ENCODE measurements at places on chromosomes 5 and 9.

GRCh38 chr5:978054-978453 lies 30.5 kb upstream of the NKD2 start:
- no peak for DNase-seq

GRCh38 chr5:59698207-59699178 lies 195.0 kb downstream of the PDE4D start:
- DNase-seq: no peak

DNA sequence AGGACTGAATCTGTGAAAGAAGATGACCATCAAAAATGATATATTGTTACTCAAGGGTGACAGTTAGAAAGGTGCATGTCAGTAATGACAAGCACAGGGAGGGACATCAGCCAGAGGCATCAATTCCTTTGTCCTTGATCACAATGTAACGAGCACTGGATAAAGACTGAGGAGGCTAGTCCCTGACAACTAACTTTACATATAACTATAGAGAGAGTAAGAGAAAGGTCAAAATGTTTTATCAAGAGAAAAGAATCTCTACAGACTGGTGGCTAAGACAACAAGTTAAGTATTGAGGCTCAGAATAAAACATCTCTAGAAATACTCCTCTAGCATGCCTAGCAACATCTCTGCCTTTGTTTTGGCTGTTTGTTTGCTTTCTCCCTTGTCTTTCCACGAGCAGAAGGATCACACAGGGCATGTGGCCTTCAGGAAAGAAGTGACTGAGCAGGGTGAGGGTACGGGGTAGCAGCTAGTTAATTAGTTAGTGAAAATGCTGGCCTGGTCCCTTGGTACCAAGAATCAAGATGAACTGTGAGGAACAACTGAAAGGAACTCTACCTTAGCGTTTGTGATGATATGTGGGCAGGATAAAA lies 724.1 kb upstream of the MEF2C start:
- DNase-seq: no peak

- no peak for DNase-seq
These were observed 120.9 kb downstream of the WNK2 start for GRCh38 chr9:93304574-93305496.

GRCh38 chr5:179870403-179870903 lies 11.8 kb upstream of the MRNIP start:
- DNase-seq: no peak

- DNase-seq: no peak
These were observed 15.2 kb upstream of the OSMR start for GRCh38 chr5:38830521-38831051.

DNA sequence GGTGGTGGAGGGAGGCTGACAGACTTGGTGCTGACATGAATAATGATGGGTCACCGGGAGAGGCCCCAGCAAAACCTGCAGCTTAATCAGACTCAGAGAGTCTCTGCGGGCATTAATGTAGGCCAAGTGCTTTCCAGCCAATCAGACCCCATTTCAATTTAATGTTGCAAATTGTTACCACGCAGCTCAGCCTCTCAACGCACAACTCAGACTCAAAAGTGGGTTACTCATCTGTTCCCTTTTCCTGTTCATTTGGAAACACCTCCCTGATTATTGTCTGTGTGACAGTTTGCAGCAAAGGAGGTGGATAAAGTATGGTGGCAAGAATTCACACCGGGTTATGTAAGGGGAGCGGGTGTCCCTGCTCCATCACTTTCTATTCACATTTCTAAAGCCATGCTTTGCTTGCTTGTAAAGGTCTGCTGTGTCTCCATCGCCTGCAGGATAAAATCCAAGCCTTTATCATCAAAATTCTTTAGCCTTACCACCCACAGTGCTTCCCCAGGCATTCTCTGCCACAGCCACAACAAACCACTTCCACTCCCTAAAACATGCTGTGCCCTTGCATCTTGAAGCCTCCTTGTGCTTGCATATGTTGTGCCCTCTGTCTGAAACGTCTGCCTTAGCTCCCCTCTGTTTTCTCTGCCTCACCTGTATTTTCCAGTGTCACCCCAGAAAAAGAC lies 156.5 kb downstream of the ASTN2 start:
- no peak for DNase-seq

GRCh38 chr5:333945-334344 lies 12.4 kb downstream of the AHRR start:
- no peak for DNase-seq

GRCh38 chr5:140420226-140420570 lies 18.6 kb downstream of the ANKHD1 start:
- no peak for DNase-seq

DNA sequence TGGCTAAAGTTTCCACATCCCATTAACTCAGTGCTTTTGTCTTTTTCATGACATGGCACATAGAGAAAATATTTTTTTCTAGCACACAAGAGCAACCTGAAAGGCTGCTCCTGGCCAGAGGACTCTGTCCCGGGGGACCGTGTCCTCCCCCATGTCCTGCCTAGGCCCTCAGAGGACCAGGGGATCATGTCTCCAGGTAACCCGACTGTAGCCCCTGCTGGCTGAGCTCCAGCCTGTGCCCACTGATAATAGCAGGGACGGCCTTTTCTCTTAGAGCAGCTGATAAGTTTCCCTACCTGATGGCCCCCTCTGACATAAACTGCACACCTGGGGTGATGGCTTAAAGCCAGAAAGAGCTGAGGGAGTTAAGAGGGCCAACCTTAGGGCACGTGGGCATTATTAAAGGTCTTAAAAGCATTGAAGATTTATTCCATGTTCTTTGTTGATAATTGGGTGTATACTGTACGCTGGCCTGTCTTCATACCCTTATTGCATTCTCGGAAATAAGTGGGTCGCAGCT lies 5.9 kb downstream of the HDHD3 start:
- DNase-seq: no peak

- DNase-seq: no peak
These were observed 107.9 kb downstream of the TRIO start for GRCh38 chr5:14250748-14251701.

DNA sequence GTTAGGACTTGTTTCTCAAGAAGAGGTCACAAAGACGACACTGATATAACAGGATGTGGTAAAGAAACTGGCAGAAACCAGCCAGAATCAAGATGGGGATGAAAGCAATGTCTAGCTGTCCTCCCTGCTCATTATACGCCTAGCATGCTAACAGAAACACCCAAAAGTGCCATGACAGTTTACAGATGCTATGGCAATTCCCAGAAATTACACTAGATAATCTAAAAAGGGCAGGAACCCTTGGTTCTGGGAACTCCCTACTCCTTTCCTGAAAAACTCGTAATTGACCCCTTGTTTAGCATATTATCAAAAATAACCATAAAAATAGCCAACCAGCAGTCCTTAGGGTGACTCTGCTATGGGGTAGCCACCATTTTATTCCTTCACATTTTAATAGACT lies 10.9 kb upstream of the MRPS30 start:
- no peak for DNase-seq

DNA sequence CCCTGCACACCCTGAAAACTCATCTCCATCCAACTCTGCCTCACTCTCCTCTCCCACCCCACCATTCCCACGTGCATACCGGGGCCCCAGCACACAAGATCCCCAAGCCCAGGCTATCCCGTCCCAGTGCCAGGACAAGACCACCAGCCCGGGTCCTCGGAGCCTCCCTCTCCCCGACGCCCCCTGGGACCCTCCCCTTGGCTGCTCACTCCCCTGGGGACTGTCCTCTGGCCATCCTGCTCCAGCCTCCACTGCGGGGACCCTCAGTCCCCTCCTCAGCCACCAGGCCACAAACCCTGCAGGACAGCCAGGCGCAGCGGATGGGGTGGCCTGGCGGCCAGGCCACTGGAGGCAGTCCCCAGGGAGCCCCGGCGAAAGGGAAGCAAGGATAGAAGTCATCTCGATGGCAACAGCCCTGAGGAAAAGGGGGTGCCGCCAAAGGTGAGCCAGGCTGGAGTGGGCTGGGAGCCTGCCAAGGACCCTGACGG lies 62.8 kb downstream of the C9orf50 start:
- no peak for DNase-seq

- DNase-seq: no peak
These were observed 186.7 kb upstream of the RASA1 start for GRCh38 chr5:87081016-87081415.

GRCh38 chr5:13580058-13580457 lies 364.4 kb downstream of the DNAH5 start:
- DNase-seq: no peak

- no peak for DNase-seq
These were observed 33.8 kb upstream of the PANK3 start for GRCh38 chr5:168612996-168613395.

GRCh38 chr9:115517335-115518075 lies 399.5 kb upstream of the TNC start:
- no peak for DNase-seq

GRCh38 chr9:75000835-75001234 lies 27.3 kb downstream of the CARNMT1 start:
- no peak for DNase-seq

DNA sequence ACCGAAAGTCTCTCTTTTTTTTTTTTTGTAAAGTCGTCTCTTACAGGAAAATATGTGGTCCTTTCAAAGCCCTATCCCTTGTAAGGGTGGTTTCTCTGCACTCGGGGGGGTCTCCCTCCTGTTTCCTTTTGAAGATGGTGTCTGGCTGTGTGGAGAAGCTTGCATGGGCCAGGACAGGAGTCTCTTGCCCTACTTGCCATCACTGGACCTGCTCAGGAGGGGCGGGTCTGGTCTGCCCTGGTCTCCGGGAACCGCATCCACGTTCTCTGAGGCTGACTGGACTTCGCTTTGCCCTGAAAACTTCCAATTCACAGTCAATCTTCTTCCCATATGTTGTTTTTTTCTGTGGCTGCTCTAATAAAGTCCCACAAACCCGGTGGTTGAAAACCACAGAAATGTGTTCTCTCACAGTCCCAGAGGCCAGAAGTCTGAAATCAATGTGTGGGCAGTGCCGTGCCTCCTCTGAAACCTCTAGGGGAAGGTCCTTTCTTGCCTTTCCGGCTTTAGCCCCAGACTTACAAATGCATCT lies 92.9 kb upstream of the IER5L start:
- no peak for DNase-seq

DNA sequence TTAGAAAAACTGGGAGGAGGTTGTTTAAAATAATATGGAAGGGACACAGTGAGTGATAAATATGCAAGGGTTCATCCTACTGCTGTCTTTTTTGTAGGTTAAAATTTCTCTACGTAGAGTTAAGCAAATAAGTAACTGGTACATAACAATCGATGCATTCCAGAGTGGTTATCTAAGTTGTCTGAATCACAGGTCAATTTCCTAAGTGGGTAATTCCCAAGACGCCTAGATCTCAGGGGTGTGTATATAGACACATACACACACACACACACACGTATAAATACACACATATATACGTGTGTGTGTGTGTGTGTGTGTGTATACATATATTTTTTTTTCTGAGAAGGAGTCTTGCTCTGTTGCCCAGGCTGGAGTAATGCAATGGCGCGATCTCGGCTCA lies 22.3 kb downstream of the CAAP1 start:
- DNase-seq: no peak

DNA sequence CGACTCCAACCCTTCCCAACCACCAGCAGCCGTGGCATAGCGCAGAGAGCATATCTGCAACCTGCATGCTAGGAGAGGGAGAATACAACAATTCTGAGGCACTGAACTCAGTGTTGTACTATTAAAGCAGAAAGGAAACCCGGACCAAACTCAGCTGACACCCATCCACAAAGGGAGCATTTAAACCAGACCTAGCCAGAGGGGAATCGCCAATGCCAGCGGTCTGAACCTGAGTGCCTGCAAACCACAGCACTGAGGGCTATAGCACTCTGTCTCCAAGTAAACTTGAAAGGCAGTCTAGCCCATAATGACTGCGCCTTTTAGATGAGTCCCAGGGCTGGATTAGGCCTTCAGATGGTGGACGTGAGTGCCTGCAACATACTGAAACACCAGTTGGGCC lies 494.4 kb upstream of the PTPRD start:
- no peak for DNase-seq

- no peak for DNase-seq
These were observed 83.4 kb downstream of the RAPGEF1 start for GRCh38 chr9:131656356-131657036.

DNA sequence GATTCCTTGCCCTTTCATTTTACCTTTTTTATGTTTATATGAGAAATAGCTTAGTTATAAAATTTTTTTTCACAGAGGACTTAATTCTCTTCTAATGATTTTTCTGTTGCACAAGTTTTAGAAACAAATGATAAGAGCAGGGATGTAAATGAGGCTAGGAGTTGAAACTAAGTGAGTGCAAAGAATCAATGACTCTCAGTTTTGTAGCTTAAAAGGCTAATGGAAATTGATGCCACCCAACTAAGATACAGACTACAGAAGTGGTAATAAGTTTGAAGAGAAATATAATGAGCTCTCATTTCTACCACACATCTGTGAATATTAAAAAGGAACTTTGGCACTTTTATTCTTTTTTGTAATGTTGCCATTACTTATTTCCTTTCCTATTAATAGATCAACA lies 105.1 kb downstream of the LURAP1L start:
- DNase-seq: no peak

- no peak for DNase-seq
These were observed 367.7 kb downstream of the GADD45G start for GRCh38 chr9:89972535-89972934.

- no peak for DNase-seq
These were observed 64.4 kb upstream of the SUB1 start for GRCh38 chr5:32520972-32521371.

DNA sequence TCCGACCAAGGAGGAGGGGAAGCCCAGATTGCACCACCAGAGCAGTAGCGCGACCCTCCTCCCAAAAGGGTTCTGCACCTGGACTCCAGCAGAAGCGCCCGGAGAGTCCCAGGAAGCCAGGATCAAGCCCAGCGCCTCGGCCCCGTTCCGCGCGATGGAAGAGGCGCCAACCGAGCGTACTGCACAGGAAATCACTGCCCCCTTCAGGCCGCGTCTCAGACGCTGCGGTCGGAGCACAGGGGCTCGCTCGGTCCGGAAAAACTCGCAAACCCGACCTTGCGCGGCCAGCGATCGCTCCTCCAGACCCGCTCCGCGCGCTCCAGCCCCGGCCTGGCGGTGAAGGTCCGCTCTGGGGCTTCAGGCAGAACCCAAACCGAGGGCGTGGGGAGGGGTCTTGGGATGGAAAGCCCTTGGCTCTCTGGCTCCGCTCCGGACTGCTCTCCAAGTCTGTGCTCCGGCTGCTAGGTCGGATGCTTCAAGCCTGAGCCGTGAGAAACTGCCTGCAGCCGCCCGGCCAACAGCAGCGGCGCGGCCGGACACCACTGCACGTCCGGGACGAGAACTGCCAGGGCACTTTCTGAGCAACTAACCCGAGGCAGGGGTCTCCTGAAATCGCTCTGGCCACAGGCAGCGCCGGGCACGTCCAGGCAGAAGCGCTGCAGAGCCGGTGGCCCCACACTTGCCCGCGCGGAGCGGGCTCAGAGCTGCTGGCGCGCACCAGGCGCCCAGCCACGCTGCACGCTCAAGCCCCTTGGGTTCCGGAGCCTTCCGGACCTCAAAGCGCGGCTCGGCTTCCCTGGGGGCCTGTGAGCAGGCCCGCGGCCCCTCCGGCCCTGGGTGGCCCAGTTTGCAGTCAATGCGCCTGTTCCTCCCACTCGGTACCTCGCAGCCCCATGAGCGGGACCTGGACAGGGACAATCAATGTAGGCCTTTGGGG lies 1.3 kb downstream of the GABBR2 start:
- DNase-seq: no peak
